ENCODE measurements at places on chromosomes 1 and 21.

GRCh38 chr1:179788259-179788658, 45.2 kb downstream of the FAM163A start:
- no peak for DNase-seq

DNA sequence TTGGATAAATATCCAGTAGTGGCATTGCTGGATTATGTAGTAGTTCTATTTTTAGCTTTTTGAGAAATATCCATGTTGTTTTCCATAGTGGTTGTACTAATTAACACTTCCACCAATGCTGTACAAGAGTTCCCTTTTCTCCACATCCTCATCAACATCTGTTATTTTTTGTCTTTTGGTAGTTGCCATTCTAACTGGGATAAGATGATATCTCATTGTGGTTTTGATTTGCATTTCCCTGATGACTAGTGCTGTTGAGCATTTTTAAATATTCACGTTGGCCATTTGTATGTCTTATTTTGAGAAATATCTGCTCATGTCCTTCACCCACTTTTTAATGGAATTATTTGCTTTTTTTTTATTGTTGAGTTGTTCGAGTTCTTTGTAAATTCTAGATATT, 183.9 kb downstream of the PTPRU start:
- no peak for DNase-seq

DNA sequence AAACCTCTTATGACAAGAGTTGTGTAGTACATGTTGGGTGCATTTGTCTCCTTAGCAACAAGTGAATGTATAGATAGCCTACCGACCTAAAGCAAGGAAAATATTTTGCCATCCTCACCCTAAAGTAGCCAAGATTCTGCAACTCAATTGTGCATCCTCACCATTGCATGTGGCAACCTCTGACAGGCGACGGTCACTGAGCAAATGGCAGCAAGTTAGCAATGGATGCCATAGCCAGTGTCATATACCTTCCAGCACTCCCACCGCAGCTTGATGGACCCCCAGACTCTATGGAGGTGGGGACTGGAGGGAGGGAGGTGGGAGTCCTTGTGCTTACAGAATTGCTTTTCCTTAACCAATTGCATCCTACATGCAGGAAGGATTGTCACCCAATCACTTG, 17.0 kb downstream of the PROX1 start:
- DNase-seq = no peak

DNA sequence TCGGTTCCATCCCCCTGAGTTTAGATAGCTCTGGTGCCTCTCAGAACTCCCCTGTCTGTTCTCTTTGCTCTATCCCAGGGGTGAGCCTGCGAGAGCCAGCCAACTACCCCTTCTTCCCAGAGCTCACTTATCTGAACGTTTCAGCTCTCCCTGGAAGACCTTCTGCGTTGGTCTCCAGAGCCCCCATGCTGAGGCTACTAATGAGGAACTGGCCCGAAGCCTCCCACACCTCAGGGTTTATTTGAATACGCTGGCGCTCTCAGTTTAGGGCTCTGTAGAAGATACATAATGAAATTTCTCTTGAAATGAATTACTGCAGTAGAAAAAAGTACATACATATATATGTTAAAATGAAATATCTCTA, 43.5 kb downstream of the TCEANC2 start:
- no peak for DNase-seq

- DNase-seq = no peak
Measured at GRCh38 chr21:36936361-36937135, 29.9 kb downstream of the HLCS start.

DNA sequence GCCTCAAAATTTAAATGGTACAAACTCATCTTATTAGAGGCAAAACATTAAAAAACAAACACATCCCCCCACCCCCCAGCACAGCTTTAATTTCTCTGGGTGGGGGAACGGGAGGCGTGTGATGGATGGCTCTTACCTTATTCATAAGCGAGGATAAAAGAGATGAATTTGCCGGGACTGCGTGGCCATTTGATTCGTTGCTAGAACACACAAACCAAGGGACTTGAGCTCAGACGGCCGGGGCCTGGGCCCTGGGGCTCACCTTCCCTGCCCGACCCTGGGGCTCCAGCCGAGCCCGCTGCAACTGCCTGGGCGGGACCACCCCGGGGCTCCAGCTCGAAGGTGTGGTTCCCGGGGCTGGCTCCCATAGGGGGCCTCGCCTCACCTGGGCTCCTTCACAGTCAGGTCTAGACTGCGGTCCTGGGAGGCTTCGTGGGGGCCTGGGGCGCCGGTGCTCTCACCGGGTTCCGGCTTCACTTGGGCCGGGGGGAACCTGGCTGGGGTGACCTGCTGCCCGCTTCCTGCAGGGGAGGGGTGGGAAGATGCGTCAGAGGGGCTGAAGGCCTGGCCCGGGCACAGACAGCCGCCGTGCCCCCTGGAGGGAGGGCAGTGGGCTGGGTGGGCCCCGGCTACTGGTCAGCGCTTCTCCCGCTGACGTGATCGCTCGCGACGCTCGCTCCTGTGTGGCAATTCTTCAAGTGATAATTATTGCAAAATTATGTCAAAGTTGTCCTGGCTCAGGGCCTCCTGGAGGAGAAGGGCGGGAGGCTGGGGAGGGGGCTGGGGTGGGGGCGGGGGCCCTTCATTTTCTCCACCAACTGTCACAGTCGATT, 145.7 kb downstream of the CASZ1 start:
- no peak for DNase-seq

DNA sequence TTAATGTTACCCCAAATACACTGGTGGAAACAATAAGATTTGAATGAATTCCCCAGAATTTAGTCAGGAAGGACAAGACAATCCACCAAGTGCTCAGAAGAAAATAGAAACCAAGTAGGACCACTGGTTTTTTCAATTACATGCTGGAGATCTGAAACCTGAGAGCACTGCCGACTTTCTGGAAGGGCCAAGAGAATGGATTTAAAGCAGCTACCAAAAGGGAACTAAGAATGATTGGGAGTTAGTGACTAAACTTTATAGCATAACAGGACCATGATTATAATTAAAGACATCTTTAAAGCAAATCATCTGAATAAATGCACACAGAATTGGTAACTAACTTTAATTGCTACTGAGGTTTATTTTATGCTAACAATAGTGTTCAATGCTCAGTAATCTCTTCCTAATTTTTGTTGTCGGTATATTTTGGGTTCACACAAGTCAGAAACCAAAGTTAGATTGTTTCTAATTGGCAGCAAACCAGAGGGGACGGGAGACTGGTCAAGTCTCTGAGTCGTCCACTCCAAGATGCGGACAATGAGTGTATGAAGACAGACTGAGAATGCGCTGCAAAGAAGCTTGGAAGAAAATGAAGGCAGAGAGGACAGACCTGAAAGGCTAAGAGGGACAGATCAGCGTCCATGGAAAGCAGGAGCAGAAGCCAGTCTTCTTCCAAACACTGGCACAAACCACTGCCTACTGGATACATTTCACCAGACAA, 2.3 kb upstream of the RGS13 start:
- no peak for DNase-seq

DNA sequence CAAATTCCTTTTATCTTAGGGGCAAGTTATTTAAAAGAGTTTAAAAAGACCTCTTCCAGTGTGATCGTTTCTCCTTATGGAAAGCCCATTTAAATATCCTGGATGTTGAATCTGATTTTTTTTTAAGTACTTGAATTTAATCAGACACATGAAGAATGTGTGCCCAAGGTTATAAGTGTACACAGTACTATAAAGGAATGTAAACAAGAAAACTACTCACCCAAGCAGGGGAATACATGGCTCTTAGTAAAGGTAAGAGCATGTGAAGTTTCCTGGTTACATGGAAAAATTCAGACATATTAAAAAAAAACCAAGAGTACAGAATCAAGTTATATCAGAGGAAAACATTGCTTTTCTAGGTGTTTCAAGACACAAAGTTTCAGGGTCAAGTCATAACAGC, 546.9 kb downstream of the MATN1 start:
- no peak for DNase-seq

DNA sequence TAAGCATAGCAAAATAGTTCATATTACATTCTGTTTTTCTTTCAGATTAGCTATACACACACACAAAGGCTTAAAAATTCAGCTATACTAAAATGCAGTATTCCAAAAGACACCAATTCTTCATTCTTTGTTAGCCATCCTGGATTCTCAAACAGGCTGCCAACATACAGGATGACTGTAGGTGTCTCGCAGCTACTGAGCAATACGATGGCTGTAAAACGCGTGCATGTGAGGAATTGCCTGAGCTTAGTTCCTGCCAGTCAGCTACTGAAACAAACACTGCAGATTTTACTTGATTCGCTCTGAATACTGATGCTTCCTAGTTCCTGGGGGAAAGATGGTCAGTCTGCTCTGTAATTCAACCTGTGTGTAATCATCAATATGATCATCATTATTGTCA, 24.7 kb upstream of the HMGN1 start:
- no peak for DNase-seq

DNA sequence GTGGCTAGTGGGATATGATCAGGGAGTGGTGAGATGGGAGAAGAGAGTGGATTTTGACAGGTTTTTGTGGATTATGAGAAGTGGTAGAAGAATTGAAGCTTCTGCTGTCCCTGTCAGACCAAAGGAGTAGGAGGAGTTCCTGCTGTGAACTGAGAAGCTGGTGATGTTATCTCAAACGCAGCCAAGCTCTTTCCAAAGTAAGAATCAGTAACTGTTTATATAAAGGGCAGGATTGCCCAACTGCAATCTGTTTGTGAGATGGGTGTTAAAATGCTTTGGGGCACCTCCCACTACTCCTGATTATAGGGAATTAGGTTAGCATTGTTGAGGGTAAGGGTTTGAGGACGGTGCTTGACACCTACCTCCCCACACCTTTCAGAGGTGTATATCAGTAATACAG, 60.5 kb upstream of the USP25 start:
- DNase-seq = no peak

DNA sequence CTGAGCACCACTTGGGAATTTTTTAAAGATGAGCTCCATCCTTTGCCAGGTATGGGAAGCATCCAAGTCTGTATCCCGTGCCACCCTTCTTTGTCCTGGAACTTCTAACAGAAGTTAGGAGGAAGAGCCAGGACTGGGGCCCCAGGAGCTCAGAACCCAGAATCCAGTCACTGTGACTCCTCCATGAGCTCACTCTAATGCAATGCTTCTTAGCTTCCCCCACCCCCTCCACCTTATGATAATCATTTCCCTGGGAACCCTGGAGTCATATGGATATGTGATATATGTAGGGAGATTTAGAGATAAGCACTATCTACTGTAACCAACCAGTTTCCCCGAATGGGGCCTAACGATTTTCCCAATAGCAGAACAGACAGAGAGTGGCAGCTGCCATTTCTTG, 758 bp upstream of the SPRR5 start:
- no peak for DNase-seq

DNA sequence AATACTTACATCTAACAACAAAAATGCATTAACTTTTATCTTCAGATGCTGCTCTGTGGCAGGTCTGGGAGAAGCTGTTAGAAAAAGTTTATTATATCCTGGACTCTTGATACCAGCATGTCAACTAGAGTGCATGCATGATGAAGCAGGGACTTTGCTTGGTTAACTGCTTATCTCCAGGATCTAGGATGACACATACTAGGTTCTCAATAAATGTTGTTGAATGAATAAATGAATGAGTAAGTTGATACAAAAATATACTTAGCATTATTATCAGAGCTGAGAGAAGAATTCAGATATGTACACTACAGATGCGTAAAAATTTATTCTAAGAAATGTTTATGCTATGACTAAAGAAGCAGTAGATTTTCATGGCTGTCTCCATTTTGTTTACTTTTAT, 304.3 kb downstream of the LTN1 start:
- DNase-seq = no peak

DNA sequence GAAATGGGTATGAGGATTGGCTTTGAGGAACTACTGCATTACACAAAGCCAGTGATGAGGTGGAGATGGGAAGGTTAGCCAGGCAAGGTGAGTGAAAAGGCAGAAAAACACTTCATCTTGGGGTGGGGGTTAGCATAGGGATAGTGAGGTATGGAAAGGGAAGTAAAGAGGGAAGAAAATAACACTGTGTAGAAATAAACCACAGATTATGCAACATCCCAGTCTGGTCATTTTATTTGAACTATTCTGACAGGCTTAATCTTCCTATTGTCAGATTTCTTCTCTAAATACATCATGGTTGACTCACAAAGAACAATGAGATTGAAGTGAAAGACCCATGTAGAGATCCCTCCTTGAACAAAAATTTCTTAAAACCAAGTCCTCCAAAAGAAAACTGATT, 640.2 kb downstream of the PTPRC start:
- DNase-seq = no peak

GRCh38 chr21:32073190-32073589, 200.4 kb downstream of the HUNK start:
- no peak for DNase-seq

DNA sequence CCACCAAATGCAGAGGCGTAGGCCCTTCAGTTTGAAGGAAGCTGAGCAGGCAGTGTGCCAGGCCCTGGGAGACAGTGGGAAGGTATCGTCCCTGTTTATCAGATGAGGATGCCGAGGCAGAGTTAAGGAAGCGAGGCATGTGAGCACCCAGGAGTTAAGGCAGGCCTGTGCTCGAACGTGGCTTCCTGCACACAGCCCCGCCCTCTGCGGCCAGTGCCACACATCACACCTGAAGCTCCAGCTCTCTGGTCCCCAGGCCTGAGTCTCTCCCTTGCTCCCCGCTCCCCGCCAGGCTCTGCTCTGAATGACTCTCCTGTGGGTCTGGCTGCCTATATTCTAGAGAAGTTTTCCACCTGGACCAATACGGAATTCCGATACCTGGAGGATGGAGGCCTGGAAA, 32.1 kb downstream of the EPHX1 start:
- DNase-seq = no peak

DNA sequence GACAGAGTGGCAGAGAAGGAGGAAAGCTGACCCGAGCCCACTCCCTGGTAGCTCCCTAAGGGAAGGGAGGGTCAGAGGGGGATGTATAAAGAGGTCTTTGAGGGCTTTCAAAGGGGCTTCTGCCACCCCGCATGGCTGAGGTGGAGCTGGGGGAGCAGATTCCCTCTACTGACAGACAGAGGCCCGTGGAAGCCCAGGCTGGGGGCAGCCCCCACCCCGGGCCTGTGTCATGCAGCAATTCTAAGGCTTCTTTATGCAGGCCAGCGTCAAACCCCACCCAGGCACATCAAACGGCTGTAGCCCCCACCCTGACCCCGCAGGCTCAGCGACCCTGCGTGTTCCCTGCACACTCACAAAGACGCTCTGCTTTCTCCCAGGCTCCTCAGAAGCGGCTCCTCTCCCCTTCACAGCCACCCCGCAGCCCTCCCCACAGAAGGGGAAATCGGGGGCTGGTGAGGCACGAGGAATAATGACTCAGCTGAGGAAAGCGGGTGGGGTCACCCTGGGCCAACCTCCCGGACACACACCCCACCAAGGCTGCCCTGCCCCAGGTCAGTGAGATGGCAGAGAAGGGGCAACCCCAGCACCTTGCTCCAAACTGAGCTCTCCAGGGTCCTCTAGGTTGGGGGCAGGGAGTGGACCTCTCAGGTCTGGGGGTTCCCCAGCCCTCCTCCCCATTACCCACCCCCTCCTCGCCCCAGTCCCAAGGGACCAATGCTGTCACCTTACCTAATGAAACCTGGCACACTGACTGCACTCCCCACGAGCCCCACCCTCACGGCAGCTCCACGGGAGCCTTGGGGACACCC, 10.8 kb downstream of the SLC45A3 start:
- DNase-seq = no peak
